Stimulated activated CD4-positive, alpha-beta T cell treated with anti-CD3 and anti-CD28 coated beads, Interleukin-15, amount 100 ng/mL, for 1 hour (primary cell): ENCODE measurements at places on chromosomes 6 and 20.
A peak's percentile ranks its signal among the peaks of the same experiment; 100 is the strongest.

GRCh38 chr6:143267760-143268159, 182.7 kb downstream of the ADAT2 start:
- no peak for DNase-seq

DNA sequence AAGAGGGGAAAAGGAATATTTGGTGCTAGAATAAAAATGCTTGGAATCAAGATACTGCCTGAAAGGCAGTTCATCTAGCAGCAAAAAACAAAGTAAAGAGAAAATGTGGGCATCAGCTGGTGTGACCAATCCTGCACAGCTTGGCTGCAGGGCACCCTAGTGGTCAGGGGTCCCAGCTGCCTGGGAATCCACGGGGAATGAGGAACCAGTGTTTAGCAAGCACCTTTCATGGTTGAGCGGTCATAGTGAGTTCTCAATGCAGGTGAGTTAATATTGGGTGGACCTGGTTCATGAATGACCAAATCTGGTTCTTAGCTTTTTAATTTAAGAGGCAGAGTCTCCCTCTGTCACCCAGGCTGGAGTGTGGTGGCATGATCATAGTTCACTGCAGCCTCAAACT, 53.3 kb downstream of the CAP2 start:
- DNase-seq = no peak

- no peak for DNase-seq
Measured at GRCh38 chr6:3297909-3298308, 39.2 kb downstream of the PSMG4 start.

DNA sequence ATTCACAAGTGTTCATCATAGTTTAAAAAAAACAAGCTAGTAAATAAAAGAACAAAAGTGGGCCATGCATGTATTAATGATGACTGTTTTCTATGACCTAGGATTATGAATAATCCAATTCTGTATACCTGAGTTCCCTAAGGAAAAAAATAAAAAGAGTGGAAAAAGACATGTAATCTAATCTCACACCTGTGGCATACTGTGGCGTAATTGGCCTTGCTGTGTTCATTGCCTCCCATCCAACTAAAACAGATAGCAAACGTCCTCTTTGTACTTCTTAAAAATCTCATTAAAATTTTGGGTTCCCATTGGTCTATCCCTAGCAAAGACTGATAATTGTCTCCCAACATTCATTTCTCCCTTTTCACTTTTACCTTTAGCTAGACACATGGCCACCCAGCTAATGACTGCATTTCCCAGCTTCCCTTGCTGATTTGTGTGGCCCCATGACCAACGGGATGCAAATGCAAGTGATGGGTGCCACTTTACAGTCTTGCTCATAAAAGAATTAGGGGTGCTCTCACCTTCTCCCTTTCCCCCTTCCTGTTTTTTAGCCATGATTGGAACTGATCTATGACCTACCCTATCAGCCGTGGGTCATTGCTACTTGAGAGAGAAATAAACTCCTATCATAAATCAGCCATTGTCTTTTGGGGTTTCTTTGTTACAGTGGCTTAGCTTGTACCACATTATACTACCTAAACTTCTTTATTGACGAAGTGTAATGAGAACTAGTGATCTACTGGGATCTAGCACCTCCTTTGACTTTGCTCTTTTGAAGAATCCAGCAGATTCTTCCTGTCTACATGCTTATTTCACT, 32.0 kb upstream of the TBC1D22B start:
- DNase-seq = no peak

DNA sequence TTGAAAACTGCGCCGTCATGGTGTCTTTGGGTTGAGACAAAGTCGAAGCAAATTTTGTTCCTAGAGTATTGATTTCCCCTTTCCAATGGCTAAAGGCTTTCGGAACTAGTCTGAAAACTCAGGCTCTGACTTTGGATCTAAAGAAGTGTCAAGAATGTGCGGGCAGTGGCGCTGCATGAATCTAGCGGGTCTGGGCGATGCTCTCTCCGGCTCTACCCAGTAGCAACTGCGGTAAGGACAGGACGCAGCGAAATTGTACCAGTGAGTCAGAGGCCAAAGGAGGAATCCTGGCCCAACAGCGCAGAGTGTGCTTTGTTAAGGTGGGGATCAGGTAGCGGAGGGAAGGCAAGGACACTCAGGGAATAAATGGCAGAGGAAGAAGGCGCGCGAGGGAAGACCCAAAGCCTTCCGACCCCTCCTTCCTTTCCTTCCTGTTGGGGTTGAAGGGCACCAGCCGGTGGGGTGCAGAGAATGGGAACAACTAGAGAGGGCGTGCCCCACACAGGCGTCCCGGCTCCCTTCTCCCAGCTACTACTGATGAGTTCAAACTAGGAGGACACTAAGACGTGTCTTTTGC, 32.1 kb downstream of the HLA-F start:
- DNase-seq = no peak

GRCh38 chr20:840858-841567, 7.5 kb downstream of the FAM110A start:
- no peak for DNase-seq

DNA sequence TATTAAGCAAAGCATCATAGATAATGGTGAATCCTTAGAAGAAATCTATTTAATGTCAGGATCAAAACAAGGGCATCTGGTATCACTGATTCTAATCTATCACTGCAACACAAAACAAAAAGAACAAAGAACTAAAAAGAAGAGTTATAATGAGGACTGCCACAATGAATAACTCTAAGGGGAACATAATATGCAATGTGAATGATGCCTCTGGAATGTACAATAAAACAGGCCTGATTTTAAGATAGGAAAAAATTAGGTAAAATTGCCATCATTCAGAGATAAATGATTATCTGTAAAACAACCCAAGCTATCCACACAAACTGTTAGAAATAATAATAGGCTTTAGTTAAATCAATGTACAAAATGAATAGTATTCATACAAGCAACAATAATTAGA, 936.7 kb upstream of the CITED2 start:
- DNase-seq = no peak

GRCh38 chr20:2617099-2617714, 35.2 kb upstream of the NOP56 start:
- DNase-seq = no peak

DNA sequence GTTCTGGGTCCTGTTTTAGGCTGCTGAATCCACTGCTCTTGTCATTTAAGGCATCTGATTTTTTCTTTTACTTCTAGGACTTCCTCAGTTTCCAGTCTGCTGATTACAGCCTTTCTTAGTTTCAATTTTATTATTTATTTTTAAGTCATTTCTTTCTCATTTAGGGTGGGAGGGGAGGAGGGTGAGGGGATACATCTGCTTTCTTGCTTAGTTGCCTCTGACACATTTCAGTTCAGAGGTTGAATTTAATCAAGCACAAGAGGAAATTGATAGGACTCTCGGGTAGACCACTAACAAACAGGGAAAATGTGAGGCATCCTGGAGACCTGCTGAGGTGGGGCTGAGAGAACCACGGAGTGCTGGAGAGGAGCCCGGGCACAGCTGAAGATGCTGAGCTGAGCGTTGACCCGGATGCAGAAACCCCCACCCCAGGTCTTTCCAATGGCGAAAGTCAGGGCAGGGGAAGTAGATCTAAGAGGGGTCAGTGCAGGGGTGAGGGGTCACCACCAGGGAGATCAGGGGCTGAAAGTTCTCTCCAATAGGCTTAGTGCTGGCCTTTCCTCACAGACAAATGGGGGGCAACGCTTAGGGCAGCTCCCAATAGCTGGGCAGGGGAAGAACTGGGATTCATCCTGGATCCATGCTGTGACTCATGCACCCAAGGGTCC, 7.6 kb upstream of the TREML2 start:
- DNase-seq = no peak

DNA sequence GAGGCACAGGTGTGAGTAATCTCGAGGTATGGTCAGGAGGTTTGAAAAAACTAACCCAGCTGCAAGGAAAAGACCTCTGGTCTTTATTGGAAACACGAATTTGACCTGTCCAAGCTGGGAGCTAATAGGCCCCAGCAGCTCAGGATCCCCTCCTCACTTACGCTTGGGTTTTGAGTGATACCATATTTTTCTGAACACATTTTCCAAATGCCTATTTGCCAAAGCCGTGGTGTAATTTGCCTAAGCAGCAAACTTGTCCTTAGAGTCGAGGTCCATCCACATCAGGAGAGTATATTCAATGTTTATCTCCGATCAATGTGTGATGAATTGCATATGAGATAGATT, 128.0 kb downstream of the BCAS1 start:
- no peak for DNase-seq

- no peak for DNase-seq
Measured at GRCh38 chr20:2756056-2756611, 44.3 kb downstream of the CPXM1 start.

GRCh38 chr6:37251211-37251780, 6.3 kb upstream of the TBC1D22B start:
- DNase-seq = no peak

DNA sequence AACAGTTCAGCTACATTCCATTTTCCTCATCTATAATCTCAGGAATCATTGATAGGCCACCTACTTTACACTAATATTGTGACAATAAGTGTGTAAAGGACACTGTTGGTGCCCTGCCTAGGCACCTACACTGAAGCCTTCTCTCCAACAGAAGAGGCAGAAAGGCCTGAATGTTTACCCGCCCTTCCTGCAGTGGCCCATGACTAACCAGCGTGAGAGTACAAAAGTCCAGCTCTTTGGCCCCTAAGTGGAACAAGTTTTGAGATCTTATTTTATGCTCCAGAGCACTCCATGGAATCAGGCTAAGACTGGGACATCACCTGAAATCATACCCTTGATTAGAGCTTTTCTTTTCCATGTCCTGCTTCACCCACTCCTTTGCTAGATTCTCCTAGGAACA, 359.7 kb downstream of the ARHGAP18 start:
- DNase-seq = no peak

DNA sequence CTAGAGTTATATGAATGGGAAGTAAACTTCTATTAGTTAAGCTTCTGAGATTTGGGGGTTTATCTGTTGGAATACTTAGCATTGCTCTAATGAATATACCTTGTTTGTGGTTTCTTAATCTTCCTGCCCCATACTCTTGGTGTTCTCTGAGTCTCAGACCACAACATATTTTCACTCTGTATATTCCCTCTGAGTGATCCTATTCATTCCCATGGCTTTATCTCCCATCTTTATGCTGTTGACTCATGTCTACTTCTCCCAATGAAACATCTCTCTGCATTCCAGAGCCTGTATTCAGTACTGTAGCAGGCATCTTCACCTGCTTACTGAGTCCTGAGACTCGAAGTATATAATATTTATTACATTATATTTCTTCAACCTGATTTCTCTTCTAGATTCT, 283.7 kb upstream of the MAP3K7 start:
- DNase-seq = no peak

GRCh38 chr20:33658929-33659328, 3.2 kb upstream of the C20orf144 start:
- DNase-seq = no peak

DNA sequence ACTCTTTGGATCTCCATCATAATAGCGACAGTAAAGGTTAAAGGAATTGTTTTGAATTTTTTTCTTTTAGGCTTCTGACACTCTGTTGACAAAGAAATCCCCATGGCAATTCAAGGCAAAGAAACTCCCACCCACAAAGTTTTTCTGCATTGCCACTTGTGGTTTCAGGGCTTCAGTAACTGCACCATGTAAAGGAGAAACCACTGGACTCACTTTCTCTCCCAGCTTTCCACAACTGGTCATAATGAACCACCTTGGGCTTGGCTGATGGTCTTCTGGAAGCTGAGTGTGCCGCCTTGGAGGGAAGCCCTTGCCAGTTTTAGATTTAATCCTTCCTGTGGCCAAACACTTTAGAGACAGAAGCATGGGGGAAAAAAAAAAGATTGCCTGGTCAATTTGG, 163.1 kb downstream of the ISM1 start:
- no peak for DNase-seq

DNA sequence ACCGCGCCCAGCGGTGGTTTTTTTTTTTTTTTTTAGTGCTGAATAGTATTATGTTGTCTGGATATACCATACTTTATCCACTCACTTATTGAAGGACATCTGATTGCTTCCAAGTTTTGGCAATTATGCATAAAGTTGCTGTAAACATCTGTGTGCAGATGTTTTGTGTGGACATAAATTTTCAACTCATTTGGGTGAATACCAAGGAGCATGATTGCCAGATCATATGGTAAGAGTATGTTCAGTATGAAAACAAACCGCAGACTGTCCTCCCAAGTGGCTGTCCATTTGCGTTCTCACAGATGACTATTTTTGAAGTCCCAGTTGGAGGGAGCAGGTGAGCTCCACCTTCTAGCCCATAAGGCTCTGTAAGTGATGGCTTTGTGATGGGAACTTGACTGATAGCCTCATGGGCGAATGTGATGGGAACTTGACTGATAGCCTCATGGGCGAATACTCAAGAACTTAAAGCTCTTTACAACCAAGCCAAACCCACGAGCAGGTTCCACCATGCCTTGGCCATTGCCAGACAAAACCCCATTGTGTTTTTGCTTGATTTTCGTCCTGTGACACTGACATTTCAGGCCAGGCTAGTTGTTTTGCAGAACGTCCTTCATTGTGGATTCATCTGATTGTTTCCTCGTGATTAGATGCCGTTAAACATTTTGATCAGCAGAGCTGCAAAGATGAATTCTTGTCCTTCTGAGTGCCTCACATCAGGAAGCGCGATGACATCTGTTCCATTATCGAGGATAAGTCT, 51.0 kb downstream of the ZBTB2 start:
- no peak for DNase-seq

DNA sequence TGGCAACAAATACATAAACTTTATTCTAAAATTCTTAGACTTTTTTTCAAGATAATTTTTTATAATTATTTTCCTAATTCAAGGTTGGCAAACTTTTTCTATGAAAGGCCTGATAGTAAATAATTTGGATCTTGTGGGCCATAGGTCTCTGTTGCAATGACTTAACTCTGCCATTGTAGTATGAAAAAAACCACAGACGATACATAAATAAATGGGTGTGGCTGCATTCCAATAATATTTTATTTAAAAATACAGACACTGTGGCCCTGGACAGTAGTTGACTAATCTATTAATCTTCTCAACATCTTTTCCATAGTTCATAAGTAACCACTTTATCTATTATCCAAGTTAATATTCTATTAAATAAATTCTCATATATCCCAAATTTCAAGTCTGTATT, 281.1 kb downstream of the SYNE1 start:
- no peak for DNase-seq

DNA sequence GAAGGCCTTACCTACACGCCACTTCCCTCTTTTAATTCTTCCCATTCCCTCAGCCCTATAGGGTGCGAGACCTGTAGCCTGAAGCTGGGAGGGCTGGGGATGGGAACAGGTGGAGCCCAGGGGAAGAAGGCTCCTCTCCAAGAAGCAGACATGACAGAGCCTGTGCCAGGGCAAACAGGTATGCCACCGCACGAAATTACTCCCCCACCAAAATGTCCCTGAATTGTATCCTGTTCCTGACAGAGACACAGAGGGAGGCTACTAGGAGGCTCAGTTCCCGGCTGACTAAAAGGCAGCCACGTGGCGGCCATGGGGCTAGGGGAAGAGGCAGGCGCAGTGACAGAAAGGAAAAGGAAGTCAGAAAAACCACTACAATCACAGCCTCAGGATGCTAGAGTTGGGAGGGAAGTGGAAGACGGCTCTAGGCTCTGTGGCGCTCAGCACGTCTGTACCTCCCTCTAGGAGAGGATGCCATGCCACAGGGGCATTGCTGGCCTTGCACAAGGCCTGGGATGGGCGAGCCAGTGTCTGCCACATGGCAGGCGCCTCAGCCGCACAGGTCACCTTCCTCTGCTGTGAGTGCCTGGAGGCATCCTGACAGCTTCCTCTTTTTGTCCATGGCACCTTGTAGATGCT, 27.7 kb downstream of the TFEB start:
- peak; percentile 9 for DNase-seq
